ENCODE measurements at places on chromosomes 12 and 14. TPM values are rescaled to one million over a fixed set of nuclear protein-coding genes. Genes with fewer than 3 reads are reported as not detected.

DNA sequence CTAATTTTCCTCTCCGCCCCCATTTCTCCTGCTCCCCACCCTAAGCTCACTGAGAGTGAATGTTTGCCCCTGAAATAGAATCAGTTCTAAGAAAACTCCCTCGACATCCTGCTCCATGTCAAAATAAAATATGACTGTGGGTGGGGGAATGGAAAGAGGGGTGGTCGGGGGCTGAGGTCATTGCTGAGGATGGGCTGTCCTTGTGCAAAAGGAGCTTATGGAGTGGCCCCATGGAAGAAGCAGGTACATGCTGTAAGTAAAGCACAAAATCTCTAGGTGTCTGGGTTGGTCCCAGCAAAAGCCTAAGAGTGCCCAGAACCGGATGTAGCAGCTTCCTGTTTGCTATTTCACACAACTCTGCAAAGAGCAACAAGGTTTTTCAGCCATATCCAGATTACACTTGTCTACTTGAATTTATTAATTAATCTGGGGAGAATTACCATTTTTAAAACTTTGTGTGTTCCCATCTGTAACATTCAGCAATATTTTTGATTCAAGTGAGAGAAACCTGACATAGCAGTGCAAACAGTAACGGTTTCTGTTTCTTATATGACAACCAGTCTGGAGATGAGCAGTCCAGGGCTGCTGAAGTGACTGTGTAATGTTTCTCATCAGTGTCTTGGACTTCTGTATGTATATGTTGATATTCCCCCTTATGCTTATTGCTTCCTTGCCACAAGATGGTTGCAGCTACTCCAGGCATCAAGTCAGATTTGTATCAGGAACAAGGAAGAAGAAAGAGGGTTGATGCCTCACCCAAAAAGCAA, 40.4 kb upstream of the GZMB start:
- DNase-seq: no peak

DNA sequence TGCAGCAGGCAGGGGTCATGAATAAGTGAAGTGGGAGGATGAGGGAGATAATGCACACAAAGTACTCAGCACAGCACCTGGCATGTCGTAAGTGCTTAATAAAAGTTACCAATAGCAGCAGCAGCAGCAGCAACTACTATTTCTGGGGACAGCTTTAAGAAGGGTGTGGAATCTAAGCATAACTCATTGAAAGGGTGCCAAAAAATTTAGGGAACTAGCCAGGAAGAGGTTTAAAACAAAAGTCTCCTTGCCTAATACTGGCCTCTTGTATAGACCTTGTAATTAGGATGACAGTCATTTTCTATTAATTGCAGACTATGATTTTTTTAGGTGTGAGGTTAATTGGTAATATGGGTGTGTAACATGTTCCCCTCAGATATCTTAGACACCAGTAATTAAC, 179.9 kb downstream of the PTPN11 start:
- DNase-seq: no peak

KRT82 gene
- not detected for total RNA-seq

FUT8 gene
- 38.5 TPM for total RNA-seq

- DNase-seq: no peak
These were observed 5.0 kb downstream of the CEBPE start for GRCh38 chr14:23114120-23114458.

DNA sequence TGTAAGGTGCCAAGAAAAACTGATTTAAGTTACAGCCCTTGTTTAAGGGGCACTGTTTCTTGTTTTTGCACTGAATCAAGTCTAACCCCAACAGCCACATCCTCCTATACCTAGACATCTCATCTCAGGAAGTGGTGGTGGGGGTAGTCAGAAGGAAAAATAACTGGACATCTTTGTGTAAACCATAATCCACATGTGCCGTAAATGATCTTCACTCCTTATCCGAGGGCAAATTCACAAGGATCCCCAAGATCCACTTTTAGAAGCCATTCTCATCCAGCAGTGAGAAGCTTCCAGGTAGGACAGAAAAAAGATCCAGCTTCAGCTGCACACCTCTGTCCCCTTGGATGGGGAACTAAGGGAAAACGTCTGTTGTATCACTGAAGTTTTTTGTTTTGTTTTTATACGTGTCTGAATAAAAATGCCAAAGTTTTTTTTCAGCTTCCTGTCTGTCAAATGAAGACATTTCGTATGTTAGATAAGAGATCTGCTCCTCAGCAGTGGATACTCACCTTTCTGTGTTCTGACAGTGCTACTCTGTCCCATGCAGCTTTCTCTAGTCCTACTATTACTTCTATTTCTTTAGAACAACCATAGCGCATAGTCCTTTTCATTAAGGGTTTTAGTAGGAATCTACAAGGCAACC, 1.2 kb upstream of the PA2G4 start:
- no peak for DNase-seq

- DNase-seq: peak; percentile 62
These were observed 39.9 kb downstream of the RIN3 start for GRCh38 chr14:92553438-92553837.

TMCC3 gene
- total RNA-seq: 1.3 TPM

GRCh38 chr12:1936406-1937320, 18.2 kb upstream of the CACNA2D4 start:
- peak; percentile 19 for DNase-seq

GRCh38 chr14:28143316-28143715, 623.3 kb upstream of the FOXG1 start:
- no peak for DNase-seq

DNA sequence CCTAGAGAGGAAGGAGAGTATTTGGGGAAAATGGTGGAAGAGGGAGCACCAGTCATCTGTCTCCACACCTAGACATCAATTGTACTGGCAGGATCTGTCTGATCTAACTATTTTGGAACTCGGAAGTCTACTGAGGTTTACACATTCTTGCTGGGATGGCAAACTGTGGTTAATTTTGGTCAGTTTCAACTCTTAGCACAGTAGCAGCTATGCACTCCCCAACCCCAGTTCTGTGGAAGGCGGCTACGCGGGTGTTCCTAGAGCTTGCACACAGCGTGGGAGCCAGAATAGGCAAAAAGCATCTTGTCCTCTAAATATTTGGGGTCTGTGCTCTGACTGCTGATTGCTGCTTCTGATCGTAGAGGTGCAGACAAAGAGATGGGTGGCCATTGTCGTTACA, 33.8 kb downstream of the TECPR2 start:
- no peak for DNase-seq

GRCh38 chr14:21267886-21268616, 1.2 kb downstream of the HNRNPC start:
- DNase-seq: no peak

DNA sequence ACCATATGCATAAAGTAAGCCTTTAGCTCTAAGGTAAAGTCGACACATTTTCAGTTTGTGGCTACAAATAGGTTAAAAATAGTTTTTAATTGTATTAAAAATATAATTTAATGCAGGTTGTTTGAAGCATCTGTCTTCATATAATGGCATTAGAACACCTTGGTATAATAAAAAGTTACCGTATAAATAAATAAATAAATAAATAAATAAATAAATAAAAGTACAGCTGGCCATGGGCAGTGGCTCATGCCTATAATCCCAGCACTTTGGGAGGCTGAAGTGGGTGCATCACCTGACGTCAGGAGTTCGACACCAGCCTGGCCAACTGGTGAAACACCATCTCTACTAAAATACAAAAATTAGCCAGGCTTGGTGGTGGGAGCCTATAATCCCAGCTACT, 15.6 kb downstream of the ZFYVE26 start:
- no peak for DNase-seq

DNA sequence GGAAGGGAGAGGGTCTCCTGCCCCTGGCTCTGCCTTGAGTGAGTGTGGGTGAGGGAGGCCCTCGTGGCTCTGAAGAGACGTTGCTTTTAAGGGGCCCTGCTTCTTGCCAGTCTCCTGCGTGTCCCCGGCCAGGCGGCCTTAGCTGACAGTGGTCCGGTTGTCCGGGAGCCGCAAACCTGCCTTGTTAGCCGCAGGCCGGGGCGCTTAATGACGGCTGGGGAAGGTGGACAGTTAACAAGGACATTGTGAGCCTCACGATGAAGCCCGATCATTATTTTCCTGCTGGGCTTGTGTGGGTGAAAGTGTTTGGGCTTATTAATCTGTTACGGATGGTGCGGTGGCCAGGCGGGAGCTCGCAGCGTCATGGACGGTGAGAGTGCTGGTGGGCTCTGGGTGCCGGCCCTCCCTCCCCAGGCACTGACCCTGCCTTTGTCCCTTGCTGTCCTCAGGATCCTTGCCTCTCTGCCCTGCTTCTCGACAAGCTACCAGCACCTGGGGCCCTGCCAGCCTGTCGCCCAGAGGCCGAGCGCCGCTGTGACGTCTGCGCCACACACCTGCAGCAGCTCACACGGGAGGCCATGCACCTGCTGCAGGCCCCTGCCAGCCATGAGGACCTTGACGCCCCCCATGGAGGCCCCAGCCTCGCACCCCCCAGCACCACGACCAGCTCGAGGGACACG, 13.3 kb downstream of the KIF26A start:
- no peak for DNase-seq

DNA sequence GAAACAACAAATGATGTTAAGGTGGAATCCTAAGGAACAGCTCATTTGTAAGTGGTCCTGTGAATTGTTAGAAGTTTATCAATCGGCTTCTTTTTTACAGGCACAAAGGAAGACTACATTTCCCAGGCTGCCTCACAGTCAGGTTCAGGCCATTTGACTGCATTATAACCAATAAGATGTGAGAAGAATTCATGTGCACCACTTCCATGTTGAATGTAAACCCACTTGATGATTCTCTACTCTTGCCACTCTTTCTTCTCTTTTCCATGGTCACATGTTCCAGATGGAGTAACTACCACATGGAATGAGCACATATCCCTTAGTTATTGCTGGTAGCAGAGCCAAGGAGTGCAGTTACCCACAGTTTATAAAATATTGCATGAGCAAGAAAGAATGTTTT, 67.1 kb upstream of the GZMB start:
- DNase-seq: peak; percentile 20

GYS2 gene
- total RNA-seq: not detected

GRCh38 chr14:92848887-92849286, 54.8 kb downstream of the GOLGA5 start:
- no peak for DNase-seq

DNA sequence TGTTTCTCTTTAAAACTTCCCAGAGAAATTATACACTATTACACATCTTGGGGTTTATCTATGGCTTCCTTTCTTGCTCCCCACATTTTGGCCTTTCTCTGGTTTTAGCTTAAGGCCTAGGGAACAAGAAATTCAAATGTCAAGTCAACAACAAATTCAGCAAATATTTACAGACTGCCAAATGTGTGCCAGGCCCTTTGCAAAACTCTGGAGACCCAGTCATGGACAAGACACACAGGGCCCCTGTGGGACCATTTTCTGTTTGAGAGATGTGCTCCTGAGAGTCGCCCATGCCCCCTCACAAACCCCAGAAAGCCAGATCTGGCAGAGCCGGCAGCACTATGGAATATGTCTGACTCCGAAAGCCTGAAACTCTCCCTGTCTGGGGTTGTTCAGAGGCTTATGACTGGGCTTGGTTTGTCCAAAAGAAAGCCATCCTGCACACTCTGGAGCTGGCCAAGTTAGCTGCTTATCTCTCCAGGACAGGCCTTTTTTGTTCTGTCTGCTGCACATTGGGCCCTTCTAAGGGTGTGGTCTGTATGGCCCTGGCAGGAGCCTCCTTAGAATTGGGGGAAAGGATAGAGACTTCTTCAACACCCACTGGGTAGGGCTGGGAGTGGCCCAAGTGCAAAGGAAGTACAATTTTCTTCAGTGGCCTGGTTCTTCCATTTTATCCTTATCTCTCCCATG, 1.1 kb upstream of the KRT3 start:
- DNase-seq: no peak

GRCh38 chr12:2051700-2052621, 826 bp upstream of the CACNA1C start:
- no peak for DNase-seq

TEX52 gene
- total RNA-seq: not detected

DNA sequence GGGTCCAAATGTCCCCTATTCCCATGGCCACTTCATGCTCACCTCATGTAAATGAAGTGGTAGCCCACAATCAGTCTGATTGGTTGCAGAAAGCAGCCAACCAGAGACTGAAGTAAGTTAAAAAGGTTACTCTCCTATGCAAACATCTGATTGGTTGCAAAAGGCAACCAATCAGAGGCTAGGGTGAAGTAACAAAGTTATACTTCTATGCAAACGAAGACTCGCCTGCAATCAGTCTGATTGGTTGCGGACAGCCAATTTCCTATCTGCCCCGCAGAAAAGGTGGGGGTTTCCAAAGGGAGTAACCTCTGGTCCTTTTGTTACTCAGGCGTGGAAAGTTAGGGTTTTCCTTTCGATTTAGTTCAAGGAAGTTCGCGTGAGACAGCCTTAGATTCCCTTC, 208.1 kb upstream of the NEDD1 start:
- DNase-seq: no peak

SLC2A14 gene
- total RNA-seq: 1.7 TPM

P3H3 gene
- total RNA-seq: 38.0 TPM

IFI27L2 gene
- total RNA-seq: 26.3 TPM

- DNase-seq: no peak
These were observed 76.6 kb upstream of the GPR68 start for GRCh38 chr14:91321131-91321530.

Data from H7 (cell line).